Spleen (tissue), 13 donors: ENCODE measurements at places on chromosomes 7 and 10.

DNA sequence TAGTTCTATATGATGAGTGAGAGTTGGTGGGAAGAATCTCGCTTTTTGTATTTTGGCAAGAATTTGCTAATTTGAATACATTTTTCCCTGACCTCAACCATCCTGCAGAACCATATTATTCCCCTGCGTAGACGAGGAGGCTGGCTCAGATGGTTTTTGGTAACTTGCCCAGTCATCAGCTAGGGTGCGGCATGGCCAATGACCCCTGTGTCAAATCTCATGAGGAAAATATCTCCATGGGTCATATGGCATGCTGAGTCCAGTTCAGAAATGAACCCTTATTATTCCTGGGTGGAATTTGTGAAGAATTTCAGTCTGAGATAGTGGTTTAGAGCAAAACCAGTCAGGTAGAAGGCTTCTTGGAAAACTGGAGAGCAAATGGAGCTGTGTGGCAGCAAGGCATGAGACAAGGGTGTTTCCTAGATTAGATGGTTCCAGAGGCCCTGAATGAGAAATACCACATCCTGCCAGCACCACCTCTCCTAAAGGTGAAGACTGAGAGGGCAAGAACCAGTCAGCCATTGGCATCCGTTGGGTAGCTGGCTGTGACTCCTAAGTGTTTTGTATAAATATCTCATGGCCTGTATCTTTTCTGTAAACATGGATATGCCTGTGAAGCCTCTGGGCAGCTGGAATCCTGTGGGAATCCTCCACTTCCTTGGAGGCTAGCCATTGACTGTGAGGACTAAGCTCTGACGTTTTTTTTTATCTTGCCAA is 5.8 kb upstream of the UPP1 start:
- no peak for DNase-seq

GRCh38 chr7:78399033-78399769 is 600.6 kb downstream of the PHTF2 start:
- DNase-seq: no peak

DNA sequence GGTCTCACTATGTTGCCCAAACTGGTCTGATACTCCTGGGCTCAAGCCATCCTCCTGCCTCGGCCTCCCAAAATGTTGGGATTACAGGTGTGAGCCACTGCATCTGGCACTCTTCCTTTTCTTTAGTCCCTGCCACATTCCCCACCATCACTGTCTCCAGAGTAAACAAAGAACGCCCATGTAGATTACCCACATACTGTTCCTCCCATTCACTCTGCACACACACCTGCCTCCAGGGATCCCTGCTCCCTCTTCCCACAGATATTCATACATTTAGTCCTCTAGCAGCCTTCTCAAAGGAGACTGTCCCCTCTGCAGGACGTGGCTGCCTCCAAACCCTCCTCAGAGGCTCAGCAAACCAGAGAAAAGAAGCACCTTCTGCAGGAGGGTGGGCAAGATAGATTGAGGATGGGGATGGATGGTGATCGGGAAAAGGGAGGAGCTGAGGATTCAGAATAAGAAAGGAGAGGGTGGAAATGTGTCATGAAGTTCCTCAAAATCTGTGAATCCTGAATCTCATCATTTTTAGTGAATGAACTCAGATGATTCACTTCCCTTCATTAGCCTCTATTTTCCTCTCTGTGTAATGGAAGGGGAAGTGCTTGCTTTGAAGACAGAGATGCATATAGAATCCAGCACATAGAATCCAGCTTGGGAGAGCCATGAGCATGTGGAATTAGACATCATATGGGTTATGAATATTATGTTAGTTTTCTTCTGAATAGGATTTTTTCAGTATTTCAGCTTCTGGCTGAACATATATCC is 5.5 kb upstream of the PLAU start:
- no peak for DNase-seq

DNA sequence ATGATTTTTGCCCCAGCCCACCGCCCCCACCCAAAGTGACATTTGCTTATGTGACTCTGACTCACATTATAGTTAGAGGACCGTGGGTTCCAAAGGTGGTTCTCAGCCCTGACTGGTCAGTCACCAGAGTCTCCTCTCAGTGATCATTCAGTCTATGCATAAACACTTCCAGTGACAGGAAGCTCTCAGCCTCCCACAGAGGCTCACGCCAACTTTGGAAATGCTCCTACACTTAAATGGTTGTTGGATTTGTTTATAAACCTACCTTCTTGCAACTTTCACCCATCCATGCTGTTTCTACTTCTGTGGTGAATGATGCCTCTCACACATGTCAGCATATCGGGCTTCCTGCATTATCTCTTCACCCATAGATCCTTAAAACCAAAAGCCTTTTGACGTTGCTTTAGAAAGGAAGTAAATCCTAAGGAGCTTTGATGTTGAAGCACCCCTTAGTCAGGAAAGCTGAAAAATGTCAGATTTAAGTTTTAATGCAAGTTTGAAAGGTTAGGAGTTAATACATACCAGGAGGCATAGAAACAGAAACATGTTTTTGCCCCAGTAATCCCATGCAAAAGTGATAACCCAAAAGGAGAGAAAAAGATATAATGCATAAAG is 46.5 kb upstream of the FGL2 start:
- no peak for DNase-seq

GRCh38 chr10:96714031-96714590 is 6.2 kb downstream of the PIK3AP1 start:
- DNase-seq: no peak

DNA sequence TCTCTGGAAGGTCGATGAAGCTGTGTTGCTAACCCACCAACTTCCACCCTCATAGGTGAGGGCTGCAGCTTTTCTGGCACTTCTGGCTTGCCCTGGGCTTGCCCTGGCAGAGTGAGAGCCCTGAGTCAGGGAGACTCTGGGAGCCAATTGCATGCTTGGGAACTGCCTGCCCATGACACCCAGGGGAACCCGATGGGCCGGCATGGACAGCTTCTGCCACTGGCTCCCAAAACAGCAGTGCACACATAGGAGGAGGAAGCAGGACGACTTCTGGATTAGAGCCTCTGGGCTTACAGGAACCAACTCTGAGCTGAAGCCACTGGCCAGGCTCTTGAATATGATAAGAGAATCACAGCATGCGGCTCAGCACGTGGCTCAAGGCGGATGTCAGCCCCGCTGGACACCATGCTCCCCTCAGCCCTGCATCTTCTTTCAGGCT is 135.2 kb upstream of the UNC5B start:
- peak; percentile 63 for DNase-seq

GRCh38 chr7:94395141-94396036 is 694 bp downstream of the COL1A2 start:
- no peak for DNase-seq

DNA sequence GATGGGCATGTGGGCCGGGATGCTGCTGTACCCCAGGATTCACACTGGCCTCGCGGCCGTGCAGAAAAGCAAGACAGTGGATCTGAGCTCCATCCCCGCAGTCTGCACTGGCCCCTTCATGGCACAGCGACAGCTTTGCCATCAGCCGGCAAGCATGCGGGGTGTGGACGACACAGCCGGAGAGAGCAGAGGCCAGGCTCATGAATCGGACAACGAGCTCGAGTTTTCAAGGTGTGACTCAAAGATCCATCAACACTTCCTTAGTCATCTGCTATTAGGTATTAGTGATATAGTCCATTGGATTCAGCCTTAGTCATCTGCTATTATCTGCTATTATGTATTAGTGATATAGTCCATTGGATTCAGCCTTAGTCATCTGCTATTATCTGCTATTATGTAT is 254.7 kb downstream of the KLF6 start:
- no peak for DNase-seq

DNA sequence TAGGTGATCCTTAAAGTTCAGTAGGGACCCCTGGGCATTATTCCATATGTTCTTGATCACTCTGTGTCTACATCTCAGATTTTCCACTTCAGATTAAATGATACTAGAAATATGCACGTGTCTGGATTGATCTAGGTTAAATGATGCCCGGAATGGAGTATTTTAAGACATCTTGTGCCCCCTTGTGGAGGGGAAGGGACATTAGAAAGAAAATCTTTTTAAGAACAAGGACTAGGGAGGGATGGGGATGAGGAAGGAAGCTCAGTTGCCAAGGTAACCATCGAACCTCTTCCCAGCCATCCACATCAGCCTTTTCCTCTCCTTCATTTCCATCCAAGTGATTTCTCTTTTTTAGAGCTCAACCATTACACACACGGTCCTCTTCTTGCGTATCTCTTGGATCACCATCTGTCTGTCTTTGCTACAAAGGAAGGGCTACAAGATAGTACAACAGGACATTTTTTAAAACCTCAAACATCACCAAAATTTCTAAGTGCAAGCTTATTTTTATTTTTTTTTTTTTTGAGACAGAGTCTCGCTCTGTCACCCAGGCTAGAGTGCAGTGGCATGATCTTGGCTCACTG is 40.5 kb downstream of the PRSS2 start:
- no peak for DNase-seq

DNA sequence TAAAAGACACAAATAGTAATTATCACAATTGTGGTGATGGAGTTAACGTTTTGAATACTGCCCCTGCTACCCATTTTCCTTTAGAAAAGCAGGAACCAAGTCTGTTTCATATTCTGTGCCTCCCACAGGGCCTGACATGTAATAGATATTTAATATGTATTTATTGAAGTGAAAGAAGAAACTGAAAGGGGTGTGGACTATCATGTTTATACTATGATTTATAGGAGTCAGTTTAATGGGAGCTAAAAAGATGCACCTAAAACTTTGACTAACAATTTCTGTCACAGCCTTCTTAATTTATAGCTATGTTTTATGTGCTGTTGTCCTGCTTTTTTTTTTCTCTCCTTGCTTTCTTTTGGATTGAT is 24.1 kb upstream of the BHLHA15 start:
- DNase-seq: no peak

DNA sequence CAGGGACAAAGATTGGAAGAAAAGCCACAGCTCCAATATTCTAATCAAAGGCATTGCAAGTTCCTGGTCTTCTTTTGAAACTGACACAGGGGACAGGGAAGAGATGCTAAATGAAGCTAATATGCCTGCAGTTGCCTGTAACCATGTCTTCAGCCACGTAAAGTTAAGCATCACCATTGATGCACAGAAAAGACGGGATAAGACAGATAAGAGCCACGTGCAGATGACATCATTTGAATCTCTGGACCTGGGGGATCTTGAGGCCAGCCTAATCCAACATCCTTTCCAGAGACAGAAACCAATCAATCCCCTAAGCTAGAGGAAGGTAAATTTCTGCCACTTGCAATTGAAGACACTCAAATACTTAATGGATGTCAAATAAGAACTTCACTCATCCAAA is 93.4 kb downstream of the PIP4K2A start:
- DNase-seq: no peak

- DNase-seq: no peak
Observed at GRCh38 chr10:11824825-11825224, 1.7 kb downstream of the PROSER2 start.

DNA sequence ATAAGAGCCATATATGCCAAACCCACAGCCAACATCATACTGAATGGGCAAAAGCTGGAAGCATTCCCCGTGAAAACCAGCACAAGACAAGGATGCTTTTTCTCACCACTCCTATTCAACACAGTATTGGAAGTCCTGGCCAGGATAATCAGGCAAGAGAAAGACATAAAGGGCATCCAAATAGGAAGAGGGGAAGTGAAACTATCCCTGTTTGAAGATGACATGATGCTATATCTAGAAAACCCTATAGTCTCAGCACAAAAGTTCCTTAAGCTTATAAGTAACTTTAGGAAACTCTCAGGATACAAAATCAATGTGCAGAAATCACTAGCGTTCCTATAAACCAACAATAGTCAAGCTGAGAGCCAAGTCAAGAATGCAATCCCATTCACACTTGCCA is 23.8 kb upstream of the STARD3NL start:
- DNase-seq: no peak

- DNase-seq: no peak
Observed at GRCh38 chr7:5598261-5598761, 174.7 kb upstream of the TNRC18 start.

DNA sequence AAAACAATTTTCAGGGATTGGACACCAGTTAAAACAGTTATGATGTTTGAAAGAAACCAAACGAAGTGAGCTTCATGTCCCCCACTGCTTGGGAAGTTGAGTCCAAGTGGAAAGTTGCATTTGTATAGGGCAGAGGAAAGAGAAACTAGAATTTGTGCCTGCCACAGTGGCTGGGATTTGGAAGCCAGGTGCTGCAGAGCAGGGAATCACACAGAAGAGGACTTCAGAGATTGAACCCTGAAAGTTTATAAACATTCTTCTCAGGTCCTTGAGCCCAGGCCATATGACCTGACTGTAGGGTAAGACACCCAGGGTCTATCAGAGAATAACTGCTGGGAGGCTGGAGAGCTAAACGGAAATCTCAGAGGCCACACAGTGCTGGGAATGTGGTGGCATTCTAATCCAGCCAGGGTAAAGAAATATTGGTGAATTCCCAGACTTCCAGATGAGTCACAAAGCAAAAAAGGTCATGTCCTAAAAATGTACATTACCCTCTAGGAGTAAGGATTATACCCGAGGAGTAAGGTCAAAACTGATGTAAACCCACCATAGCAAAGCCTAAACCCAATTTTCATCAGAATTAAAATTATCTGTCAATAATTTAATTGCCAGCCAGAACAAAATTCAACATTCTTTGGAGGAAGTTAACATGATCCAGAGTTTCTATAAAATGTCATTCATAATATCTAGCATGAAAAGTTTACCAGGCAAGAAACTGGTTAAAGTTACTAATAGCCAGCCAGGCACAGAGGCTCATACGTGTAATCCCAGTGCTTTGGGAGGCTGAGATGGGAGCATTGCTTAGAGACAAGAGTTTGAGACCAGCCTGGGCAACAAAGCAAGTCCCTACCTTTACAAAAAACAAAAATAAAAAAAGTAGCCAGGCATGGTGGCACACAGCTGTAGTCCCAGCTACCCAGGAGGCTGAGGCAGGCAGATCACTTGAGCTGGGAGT is 31.2 kb downstream of the TOMM7 start:
- DNase-seq: no peak

- DNase-seq: no peak
Observed at GRCh38 chr7:153858355-153858754, 193.8 kb upstream of the DPP6 start.

DNA sequence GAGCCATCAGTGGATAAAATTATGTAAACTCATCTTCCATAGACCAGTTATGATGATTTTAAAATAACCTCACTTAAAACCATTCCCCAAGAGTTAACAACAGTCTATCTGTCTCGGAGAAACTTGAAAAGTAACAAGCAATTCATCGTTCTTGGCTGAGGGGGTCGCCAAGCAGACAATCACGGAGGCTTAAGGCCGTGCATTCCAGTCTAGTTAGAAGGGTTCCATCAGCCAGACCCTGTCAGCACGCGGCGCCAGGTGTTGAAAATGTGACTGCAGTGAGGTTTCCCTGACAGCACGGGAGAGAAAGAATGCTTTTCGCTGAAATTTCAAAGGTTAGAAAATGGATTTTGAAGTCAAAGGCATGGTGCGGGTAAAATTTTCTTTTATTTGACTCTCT is 1025.0 kb upstream of the CELF2 start:
- DNase-seq: no peak
